Uterus (tissue), 4 donors: ENCODE measurements at places on chromosomes 6 and 20.

DNA sequence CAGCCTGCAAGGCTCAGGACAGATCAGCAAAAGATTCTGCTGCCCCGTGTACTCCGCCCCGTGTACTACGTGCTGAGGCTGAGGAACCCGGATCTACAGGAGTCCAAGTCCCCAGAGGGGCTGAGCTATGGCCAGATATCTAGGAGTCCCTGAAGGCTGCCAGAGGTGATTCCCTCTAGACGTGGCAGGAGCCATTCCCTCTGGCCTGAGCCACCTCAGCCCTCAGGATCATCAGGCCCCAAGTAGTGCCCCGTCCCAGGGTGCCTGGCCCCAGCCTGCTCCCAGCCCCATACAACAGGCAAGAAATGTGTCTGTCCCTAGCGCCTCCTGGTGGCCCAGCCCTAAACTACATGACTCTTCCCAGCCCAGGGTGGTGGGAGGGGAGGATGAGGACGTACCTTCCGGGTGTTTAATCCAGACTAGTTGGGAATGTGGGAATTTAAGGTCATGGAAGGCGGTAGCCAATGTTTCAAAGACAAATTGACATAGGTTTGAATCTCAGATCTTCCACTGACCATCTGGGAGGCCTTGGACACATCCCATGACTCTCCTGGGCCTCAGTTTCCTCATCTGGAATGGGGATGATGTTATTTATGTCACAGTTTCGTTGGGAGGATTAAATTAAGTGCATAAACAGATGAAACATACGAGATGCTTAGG lies 49.4 kb upstream of the PTPN1 start:
- peak; percentile 91 for DNase-seq

DNA sequence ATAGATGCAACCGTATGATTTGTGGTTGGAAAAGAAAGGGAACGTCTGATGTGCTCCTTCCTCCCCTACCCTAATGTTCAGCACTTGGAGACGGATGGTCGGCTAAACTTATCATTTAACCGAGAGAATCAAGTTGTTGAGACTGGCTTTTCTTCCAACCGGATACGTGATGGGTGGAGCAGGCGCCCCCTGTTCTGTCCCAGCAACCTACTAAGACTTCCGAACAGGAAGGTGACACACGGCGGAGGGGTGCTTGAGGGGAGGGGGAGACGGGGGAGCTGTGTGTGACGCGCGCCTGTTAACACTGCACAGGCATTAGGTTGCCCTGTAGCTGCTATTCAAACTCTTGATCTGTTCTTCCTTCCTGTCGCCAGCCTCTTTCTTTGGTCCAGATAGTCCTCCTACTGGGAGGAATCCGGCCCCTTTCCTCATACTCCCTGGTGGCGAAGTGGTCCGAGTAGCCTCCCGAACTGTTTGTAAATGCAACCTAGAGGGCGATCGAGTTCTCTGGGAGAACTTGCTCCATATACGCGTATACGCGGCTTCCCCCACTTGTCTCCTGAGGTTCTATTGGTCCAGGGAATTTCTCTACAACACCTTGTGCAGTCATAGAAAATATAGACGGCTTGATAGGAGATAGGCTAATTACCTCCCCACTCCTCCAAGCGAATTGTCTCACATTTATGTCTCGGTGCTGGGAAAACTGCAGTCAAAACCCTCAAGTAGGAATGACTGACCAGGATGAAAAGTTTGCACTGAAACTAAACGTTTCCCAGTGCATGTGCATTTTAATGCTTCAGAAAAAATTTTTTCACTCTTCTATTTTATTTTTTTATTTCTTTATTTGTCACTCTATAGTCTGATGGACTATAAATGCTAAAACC lies 126.0 kb upstream of the SLC2A12 start:
- DNase-seq: peak; percentile 72

- DNase-seq: no peak
These were observed 52.9 kb downstream of the TRMT11 start for GRCh38 chr6:126039284-126039683.

GRCh38 chr6:156396791-156397418 lies 380.3 kb upstream of the ARID1B start:
- DNase-seq: no peak

GRCh38 chr20:60266177-60266823 lies 308.1 kb downstream of the CDH26 start:
- no peak for DNase-seq

- no peak for DNase-seq
These were observed 6.4 kb downstream of the HINT3 start for GRCh38 chr6:125962900-125963497.

GRCh38 chr6:11923621-11924020 lies 88.5 kb upstream of the HIVEP1 start:
- no peak for DNase-seq

DNA sequence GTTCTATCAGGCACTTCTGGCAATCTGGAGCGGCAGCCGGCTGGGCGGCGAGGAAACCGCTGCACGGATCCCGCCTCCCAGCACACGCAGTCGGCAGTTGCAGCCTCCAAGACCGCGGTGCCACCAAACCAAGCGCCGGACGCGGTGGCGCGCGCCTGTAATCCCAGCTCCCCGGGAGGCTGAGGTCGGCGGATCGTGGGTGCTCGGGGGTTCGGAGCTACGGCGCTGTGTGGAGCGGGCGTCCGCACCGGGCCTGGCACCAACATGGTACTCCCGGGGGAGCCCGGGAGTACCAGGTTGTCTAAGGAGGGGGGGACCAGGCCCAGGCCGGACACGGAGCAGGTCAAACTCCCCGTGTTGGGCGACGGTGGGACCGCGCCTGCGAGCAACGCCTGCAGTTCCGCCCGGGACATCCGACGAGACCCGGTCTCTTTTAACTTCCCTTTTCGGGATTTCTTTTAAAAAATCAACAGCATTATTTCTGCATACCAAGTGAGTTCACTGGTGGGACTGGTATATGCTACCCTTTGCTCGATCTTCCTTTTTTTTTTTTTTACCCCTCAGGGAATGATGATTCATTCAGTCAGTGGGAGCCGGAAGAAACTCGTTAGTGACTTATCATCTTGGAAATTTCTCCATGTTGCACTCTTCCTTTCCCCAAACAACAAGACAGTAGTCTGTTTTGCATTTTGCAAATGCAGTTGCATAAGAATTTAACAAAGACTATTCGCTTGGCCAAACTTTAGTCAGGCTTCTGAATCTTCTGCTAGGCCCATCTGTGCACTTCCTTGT lies 27.6 kb downstream of the ZNF311 start:
- DNase-seq: no peak

DNA sequence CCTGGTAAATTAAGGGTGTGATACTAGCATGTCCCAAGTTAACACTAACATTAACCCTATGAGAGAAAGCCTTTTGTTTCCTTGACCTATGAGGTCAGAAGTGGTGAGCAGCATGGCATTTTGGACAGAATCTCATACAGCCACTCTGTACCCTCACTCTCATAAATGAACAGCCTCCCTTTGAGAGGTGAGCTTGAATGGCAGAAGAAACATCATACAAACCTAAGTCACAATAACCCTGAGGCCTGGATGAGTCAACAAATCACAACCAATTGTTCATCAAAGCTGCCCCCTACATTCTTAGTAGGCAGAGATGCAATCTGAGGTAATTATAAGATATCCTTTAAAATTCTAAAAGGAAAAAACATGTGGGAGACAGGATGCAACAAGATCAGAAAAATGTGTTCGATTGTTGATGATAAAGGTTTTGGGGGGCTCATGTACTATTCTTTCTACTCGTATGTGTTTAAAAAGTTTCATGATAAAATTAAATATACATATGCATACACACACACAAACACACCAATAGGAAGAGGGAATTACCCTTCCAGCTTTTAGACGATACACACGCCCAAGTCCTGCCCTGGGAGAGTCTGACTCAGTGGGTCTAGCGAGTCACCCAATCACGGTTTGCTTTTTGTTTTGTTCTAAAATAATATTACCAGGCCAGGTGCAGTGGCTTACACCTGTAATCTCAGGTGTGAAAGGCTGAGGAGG lies 117.3 kb downstream of the ARHGAP18 start:
- no peak for DNase-seq

GRCh38 chr6:107524626-107525025 lies 34.7 kb downstream of the SOBP start:
- no peak for DNase-seq

DNA sequence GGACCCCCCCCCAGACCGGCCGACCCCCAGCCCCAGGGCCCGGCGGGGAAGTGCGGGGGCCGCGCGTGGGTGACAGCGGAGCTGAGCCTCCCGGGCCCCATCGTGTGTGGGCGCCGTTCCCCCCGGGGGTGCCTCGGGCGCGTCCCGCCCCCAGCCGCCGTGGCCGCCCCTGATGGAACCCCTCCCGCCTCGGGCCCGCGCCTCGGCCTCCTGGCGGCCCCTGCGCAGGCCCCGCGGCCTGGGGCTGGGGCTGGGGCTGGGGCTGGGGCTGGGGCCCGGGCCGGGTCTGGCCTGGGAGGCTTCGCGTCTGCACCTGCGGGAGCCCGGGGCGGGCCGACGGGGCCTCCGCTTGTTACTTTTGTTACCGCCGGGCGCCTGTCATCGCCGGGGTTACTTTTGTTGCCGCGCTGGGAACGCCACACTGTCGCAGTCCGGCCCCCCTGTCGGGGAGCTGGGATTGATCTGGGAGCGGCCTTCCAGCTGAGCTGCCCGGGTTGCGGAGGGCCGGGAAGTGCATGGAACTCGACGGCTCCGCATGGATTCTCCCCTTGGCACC lies 598 bp downstream of the OGFR start:
- DNase-seq: no peak

GRCh38 chr20:45470937-45471336 lies 1.4 kb downstream of the WFDC2 start:
- no peak for DNase-seq

DNA sequence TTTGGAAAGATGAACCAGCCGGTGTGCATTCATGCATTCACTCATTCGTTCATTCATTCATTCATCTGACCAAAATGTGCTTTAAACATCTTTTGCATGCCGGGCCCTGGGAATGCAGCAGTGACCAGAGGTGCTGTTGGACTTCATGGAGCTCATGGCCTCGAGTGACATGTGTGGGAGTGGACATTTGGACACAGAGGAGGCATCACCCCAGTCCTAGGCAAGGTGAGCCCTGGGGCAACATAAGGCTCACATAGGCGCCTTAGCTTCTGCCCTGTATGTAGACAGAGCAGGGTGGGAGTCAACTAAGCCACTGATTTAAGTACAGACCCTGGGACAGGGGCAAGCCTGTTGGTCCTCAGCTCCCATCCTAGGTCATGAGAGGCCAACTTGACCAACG lies 71.6 kb downstream of the STK35 start:
- DNase-seq: no peak

DNA sequence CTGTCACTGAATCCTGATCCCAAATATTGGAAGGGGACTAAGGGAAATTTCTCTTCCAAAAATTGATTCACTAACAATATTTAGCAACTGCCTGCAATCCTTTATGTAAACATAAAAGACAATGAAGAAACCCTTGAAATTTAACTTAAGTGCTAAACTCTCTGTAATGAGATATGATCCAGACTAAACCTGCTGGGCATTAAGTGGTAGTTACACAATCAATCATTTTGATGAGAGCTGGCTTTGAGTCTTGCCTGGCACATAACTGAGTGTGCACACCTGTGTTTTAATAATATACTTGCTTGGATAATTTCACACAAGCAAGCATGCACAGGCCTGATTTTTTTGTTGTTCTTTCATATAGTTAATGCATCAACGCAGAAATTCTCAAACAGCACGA lies 9.8 kb upstream of the ZFP64 start:
- no peak for DNase-seq

- no peak for DNase-seq
These were observed 126.1 kb downstream of the KIF13A start for GRCh38 chr6:17861361-17861760.

- DNase-seq: no peak
These were observed 5.5 kb upstream of the LSM14B start for GRCh38 chr20:62116558-62117361.

DNA sequence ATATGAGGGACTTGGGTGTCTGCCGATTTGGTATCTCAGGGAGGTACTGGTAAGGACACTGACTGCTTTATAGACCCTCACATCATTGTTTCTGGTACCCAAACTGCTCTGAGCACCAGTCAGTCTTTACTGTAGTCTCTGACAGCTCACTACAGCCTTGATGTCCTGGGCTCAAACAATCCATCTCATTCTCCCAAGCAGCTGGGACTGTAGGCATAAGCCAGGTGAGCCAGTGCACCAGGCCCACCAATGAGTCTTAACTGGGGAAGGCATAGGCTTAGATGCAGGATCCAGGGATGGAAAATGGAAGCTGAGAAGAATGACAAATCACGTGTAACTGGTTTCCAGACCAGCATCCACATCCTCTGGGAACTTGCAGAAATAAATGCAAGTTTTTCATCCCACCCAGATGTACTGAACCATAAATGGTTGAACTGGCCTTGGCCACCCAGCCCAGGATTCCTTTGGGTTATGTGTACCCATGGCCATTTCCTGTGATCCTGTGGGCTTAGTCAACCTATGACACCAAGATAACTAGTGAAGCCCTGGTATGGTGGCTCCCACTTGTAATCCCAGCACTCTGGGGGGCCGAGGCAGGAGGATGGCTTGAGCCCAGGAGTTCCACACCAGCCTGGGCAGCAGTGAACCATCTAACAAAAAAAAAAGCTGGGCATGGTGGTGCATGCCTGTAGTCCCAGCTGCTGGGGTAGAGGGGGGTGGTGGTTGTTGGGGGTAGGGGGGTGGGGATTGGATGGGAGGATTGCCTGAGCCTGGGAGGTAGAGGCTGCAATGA lies 5.8 kb downstream of the TUBB start:
- DNase-seq: no peak

- DNase-seq: no peak
These were observed 5.5 kb downstream of the EDN1 start for GRCh38 chr6:12295558-12296254.

GRCh38 chr6:17565399-17565798 lies 34.7 kb upstream of the FAM8A1 start:
- no peak for DNase-seq

DNA sequence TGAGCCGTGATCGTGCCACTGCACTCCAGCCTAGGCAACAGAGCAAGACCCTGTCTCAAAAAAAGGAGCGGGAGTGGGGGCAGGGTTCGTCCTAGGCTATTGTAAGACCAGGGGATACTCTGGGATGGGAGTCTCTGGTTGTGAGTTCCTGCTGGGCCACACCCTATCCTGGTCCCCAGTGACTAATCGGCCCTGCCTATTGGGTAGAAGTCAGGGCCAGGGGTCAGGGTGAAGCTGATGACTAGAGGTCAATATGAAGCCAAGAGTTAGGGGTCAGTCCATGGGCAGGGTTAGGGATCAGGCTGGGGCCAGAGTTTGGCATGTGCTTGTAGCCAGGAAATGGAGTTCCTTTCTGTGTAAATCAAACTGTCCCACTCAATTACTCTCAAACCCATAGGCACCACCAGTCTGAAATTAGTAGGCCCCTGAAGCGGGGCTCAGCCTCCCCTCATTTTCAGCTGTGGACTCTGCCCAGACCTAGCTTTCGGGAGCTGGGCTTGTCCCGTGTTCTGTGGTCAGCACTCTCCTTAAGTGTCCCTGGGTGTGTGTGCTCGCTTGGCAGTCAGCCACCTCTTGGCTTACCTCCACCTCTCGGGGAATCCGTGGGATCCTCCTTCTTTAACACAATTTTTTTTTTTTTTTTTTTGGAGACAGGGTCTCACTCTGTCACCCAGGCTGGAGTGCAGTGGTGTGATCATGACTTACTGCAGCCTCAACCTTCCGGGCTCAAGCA lies 1.8 kb downstream of the HSPA12B start:
- peak; percentile 64 for DNase-seq
